ENCODE measurements at places on chromosomes 16 and 17.

DNA sequence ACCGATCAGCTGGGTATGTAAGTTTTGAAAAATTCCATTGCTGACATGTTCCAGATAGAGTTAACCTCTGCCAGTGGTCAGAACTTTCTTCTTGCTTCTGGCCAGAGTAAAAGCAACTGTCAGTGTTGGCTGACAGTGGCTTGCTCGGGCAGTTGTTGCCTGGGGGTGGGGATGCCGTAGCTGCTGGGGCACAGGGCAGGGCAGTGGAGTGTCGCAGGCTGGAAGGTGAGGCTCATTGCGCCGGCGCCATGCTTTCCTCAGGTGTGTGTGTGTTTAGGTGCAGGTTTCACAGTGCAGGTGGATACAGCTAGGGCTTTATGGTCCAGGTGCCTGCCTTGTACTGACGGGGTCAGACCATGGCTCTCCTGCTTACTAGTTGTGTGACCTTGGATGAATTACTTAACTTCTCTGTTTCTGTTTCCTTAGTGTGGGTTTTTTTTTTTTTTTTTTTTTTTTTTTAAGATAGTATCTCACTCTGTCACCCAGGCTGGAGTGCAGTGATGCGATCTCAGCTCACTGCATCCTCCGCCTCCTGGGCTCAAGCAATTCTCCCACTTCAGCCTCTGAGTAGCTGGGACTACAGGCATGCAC, 156.4 kb downstream of the SNX29 start:
- DNase-seq: no peak

- no peak for DNase-seq
Observed at GRCh38 chr16:82895843-82896242, 269.1 kb downstream of the CDH13 start.

DNA sequence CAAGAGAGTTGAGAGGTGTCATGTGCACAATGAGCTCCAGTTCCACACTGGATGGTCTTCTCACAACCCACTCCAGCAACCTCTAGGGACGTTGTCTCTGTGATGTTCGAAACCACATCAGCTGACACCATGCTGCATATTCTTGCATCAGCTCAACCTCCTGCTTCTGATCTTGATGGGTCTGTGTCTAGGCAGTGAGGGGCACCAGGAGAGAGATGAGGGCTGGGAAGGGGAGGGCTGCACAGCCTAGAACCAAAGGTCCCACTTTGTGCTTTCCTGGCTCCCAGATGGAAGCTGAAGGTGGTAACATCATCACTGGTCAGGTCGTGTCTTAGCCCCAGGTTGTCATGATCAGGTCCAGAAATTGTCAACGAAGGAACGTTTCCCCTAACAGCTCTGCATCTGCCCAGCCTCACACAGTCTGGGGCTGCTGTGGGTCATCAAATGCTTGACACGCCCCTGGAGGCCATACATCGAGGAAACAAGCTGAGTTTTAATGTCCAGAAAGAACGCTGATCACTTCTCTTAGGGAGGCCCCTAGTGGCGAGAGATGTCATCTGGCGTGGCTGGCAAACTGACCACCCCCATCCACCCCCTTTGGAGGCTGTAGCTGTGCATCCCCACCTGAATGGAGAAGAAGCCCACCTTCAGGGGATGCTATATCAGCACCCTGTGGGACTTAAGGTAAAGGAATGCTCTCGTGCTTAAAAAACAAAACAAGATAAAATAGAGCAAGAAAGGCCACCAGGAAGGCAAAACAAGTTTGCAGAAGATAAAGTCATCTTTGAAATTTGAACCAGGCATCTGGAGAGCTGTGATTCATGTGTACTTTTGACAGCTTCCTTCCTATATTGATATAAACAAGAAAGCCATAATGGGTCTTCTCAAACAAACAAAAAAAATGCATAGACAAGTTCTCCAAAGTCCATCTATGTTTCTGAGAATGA, 58.3 kb downstream of the WIPI1 start:
- no peak for DNase-seq

DNA sequence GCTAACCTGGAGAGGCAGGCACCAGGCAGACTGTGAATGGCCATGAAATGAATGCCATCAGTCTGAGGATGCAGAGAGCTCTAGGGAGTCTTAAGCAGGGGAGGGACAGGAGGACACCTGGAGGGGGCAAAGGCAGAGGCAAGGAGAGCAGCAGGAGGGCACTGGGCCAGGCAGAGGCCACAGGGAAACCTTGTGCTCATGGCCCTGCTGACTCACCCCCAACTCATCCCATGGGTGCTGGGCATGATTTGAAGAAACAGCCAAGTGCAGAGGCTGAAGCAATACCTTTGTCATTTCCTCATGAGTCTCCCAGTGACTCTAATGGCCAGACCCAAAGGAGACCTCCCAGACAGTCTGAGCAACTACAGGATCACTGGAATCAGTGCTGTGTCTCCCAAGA, 141.4 kb downstream of the TMEM132E start:
- DNase-seq: no peak

- no peak for DNase-seq
Observed at GRCh38 chr17:59707971-59708430, 547 bp downstream of the VMP1 start.

- DNase-seq: no peak
Observed at GRCh38 chr16:77850636-77851333, 62.4 kb downstream of the VAT1L start.

DNA sequence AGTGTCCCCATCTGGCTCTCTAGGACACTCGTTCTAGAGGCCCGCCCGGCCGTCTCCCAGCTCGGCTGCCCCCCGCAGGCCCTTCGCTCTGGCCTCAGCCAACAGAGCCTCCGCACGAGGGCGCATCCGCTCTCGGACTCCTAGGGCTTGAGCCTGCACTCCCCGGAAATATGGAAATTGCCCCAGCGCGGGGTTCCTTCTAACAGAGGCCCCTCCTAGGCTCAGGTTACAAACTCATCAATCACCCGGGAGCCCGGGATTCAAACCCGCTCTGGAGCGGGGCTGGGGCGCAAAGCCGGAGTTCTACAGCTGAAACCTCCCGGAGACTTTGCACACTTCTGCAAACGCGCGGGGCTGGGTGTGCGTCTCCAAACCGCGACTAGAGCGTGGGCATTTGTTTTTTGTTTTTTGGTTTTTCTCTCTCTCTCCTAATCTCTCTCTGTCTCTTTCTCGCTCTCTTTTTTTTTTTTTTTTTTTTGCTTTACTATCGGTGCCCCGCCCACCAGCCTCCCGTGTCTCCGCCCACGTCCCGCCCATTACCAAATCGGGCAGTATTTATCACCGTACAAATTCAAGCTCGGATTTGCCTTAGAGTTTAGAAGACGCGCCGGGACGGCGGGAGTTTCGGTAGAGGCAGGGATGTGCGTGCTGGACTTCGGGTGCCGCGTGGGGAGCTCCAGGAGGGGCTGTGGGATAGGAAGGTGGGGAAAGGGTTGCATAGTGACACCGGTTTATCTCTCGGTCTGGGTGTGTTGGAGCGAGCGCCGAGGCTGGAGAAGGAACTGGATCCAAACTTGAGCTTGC, 2.4 kb upstream of the FOXL1 start:
- DNase-seq: no peak

DNA sequence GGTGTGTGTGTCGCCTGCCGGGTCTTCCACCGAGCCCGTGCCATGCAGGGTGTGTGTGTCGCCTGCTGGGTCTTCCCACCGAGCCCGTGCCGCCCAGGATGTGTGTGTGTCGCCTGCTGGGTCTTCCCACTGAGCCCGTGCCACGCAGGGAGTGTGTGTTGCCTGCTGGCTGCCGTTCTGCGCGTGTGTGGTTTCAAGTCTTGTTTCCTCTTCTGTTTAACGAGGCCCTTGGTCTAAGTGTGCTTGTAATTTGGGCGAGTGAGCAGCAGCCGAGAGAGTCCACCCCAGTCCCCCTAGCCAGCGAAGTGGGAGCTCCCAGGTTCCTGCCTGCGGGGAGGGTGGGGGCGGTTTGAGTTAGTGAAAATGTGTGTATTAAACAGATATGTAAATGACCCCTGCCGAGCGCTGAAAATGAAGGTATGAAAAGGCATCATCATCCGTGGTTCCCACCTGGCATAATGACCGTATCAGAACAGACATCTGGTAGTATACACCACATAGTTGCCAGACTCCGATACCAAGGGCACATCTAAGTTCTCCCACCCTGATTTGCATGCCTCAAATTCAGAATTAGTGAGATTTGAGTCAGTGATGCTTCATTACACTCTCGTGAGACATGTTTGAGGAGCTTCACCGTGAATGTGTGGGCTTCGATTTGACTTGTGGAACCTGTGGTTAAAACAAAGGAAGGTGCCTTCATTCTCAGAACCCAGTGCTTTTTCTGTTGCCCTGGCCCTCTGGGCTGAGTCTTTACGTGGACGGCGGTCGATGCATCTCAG, 114.5 kb upstream of the CHMP6 start:
- no peak for DNase-seq

- DNase-seq: no peak
Observed at GRCh38 chr17:77203846-77204245, 63.1 kb downstream of the SEC14L1 start.

- DNase-seq: no peak
Observed at GRCh38 chr16:19094542-19095365, 19.0 kb upstream of the ITPRIPL2 start.

DNA sequence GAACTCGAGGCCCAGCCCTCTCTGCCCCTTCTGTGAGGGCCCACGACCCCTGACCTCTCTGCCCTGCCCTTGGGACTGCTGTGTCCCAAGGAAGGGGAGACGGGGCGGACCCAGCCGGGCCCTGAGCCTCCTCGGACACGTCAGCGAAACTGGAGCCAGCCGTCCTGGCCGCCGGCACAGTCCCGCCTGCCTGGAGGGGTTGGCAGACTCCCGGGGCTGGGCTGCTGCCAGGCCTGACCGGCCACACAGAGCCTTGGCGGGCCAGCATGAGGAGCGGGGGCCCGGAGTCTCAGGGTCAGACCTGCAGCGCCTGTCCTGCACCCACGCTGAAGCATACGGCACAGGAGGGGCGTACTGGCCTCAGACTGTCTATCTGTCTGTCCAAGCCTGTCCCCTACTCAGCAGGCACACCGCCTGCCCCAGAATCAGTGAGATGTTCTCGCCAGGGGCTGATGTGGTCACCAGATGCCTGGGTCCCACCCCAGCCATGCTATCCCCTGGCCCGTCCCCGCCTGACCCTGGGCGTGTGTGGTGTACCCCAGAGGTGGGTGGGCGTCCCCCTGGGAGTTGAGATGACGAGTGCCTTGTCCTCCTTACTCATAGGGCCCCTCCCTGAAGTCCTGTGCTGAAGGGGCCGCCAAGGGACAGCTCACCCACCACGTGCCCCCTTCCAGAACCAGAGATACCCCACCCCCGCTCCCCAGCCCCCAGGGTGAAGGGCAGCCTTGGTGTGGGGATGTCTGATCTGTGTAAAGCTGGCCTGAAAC, 4.7 kb downstream of the VASN start:
- DNase-seq: no peak

DNA sequence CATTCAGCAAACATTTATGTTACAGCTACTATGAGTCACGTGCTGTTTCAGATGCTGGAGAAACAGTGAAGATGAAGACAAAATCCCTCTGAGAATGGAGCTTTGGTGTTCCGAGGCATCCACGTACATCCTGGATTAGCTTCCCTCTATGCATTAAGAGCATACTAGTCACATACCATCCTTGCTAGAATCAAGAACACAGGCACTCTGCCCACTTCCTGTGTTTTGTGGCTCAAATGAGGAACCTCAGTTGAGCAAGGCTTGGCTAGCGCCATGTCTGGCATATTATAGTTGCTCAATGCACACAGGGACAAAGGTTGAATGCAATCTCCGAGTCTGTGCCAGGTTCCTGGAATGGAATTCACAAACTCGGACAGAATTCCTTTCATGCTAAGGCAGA, 297.5 kb downstream of the XYLT1 start:
- no peak for DNase-seq

DNA sequence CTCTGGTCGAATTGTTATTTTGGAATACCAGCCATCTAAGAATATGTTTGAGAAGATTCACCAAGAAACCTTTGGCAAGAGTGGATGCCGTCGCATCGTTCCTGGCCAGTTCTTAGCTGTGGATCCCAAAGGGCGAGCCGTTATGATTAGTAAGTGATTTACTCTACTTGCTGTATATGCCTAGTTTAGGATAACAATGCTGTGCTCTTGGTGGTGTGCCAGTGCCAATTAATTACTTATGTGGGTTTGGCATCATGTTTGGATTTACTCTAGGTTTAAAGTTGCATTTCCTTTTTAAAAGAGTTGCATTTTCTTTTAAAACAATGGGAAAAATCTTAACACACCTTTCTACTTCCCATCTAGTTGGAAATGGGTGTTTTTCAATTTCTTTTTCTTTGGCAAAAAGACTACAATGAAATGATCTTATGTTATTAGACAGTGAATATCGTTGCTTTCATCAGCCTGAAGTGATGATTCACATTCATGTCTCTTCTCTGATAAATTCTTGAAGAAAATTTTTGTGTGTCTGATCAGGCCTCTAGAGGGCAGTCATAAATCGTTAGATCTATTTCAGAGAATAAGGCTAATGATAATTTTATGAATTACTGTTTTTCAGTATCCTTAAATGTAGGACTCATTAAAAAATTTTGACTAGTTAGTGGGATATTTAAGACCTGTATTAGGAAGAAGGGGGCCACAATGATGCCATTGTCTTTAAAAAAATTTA, 5.6 kb downstream of the SF3B3 start:
- no peak for DNase-seq

GRCh38 chr16:77221482-77221881, 22.3 kb downstream of the SYCE1L start:
- no peak for DNase-seq

- DNase-seq: no peak
Observed at GRCh38 chr17:18015593-18015992, 23.4 kb downstream of the ATPAF2 start.

DNA sequence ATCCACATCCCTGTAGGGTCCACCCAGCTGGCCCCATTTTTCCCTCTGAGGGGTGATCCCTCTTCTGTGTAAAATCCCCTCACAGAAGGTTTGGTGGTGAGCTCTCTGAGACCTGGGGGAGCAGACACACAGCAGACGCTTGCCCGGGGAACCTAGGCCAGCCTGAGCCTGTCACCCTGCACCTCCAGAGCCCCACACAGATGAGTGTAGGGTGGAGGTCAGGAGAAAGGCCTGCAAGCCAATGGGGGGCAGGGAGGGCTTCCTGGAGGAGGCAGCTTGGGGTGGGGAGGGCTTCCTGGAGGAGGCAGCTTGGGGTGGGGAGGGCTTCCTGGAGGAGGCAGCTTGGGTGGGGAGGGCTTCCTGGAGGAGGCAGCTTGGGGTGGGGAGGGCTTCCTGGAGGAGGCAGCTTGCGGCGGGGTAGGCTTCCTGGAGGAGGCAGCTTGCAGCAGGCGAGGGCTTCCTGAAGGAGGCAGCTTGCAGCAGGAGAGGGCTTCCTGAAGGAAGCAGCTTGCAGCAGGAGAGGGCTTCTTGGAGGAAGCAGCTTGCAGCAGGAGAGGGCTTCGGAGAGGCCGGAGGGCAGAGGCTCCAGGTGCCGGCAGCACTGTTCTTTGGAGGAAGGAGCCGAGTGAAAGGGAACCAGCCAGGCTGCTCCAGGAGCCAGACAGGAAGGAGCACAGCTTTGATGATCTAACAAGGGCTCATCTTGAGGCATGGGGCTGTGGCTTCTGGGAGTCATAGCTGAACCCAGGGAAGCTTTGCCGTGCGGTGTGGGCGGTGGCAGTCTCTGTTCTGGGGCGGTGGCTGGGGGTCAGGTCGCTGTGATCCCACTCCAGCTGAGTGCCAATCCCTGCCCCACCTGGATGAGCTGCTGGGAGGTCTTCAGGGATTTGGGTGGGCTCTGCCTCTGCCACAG, 83.7 kb upstream of the ZNF469 start:
- DNase-seq: no peak

Data from activated CD4-positive, alpha-beta T cell treated with anti-CD3 and anti-CD28 coated beads for 1 hour (primary cell).